ENCODE measurements at places on chromosomes 1 and 21.
A peak's percentile ranks its signal among the peaks of the same experiment; 100 is the strongest.

DNA sequence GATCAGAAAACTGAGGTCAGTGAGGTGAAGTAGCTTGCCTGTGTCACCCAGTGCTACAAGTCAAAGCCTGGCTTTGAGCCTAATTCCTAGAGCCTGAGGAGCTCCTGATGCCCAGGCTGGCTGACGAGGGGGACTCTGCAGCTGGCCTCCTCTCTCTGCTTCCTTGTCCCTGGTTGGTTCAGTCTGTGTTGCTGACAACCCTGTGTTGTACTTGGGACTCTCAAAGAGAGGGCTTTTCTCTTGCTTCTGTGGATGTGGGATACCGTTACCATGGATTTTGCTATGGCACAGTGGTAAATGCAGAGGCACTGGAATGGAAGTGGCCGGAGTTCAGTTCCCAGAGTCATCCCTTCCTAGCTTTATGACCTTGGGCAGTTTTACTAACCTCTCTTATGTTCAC lies 8.0 kb downstream of the VWA5B1 start:
- no peak for DNase-seq

DNA sequence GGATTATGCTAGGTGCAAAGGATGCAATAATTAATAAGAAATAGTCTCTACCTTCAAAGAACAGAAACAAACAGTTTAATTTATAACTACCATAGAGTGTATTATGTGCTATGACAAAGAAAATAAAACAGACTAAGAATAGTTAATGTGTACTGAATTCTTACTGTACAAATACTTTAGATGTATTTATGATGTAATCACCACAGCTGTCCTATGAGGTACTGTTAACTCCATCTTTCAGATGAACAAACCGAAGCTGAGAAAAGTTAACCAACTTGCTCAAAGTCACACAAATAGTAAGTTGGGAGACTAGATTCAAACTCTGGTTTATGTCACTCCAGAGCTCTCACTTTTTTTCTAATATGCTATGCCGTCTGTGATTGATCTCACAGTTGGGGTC lies 77.0 kb upstream of the FGGY start:
- no peak for DNase-seq

DNA sequence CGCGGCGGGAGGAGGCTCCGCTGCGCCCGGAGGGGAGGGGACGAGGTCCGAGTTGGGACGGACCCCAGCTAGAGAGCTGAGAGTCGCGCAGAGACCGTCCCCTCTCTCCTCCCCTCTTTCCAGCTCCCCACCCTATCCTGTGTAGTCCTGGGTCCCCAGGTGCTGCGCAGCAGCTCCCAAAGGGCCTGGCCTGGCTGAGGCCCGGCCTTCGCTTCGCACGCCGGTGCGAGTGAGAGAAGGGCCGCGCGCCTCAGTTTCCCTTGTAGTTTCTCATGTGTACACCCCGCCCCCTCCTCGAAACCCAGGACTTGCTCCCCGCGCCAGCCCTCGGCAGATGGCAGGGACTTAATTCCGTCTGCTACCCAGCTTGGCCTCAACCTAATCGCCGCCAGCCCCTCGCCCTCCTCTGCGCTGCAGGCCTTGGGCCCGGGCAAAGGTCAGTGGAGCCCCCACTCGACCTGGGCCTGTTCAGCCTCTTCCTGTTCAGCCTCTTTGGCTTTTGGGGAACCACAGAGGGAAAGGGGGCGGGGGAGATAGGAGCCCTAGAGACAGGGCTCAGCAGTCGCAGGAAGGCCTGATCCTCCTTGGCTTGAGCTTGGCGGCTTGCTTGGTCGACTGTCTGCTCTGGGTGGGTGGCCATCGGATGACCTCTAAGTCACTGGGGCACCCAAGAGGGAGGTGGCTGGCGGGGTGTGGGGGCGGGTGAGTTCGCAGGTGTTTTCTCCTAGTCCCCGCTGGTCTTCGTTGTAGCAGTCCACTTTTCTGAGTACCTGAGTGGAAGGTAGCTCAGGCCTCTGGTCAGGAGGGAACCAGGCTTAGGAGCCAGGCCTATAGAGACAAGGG lies 1.0 kb downstream of the ZNF687 start:
- DNase-seq, result peak; percentile 52

DNA sequence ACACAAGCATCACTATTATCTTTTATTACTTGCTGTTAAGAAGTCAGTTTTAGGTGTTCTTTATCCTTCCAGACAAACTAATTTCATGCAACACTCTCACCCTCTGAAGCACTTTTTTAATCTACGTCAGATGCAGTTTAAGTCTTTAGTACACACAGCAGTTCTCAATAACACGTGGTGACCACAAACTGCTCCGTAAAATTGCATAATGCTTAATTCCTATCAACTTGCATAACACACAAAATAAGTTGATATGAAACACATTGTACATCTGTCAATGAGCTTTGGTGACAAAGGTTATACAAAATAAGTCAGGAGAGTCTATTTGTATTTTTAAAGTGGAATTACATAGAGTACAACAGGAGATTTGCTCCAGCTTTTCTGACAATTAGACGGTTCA lies 140.9 kb upstream of the ETS2 start:
- no peak for DNase-seq

DNA sequence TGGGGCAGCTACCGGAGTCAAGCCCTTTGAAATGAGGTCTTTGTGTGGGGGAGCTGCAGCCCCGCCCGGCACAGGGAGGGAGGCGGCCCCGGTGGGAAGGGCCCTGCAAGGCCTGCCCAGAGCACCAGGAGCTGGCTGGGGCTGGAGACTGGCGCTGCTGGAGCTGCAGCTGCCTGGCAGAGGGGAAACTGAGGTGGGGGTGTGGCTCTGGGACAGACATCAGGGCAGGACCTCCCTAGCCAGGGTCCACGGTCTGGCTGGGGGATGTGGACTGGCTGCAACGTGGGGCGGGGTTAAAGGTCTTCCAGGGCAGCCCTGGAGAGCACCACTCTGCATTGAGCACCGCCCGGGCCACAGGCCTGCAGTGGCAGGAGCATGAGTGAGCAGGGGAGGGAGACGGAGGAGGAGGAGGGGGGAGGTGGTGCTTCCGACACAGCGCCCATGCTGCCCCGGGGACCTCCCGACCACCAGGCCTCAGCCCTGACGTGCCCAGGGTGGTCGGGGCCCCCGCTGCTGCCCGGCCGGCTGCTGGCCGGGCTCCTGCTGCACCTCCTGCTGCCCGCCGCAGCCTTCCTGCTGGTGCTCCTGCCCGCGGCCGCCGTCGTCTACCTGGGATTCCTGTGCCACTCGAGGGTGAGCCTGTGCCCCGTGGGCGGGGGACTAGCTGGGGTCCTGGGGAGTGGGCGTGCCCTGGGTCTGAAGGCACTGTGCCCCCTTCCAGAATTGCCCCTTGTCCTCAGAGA lies 4.8 kb upstream of the ANKRD65 start:
- no peak for DNase-seq

DNA sequence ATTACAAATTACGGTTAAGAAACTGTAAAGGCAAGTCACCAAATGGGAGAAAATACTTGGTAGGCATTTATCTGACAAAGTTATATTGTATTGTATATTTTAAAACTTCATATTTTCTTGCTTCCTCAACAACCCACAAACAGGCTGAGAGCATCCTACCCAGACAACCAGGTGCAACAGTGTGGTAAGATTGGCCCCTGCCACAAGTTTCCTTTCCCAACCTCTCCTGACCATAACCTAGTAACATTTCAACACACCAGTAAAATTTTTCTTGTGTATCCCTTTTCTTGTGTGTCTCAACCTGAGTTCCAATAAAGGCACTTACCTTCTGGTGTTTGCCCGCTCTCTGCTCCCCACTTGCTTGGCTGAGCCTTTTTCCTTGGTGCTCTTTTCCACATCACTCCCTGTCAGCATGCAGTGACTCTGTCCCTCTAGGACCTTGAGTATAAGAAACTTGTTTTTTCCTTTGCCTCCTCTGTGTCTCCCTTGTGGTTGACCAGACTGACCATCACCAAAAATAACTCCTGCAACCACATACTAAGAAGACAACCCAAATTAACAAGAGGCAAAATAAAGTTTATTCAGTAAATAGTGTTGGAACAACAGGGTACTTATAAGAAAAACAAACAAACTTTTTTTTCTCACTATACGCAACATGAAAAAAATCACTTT lies 40.9 kb downstream of the FCRL3 start:
- no peak for DNase-seq

DNA sequence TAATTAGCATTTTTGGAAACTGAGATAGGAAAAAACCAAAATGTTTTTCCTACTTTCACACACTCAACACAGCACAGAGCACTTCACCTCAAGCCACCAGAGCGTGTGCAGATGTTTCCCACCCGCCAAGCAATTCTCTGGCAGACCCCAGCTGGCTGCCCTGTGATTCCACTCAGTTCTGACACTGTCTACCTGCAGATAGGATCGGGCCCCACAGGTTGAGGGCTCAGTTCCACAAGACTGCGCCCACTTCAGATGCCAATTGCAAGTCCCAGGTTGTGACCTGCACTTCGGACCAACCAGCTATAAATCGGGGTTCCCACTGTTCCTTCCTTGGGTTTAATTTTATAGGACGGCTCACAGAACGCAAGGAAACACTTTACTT lies 9.9 kb downstream of the KIAA1614 start:
- DNase-seq, result no peak

GRCh38 chr1:201184307-201185122 lies 6.1 kb upstream of the IGFN1 start:
- no peak for DNase-seq

GRCh38 chr1:203695116-203695515 lies 68.5 kb downstream of the ATP2B4 start:
- DNase-seq, result no peak

- no peak for DNase-seq
Measured at GRCh38 chr1:30777904-30778153, 20.3 kb upstream of the LAPTM5 start.

GRCh38 chr1:223341121-223341520 lies 22.9 kb downstream of the SUSD4 start:
- no peak for DNase-seq

DNA sequence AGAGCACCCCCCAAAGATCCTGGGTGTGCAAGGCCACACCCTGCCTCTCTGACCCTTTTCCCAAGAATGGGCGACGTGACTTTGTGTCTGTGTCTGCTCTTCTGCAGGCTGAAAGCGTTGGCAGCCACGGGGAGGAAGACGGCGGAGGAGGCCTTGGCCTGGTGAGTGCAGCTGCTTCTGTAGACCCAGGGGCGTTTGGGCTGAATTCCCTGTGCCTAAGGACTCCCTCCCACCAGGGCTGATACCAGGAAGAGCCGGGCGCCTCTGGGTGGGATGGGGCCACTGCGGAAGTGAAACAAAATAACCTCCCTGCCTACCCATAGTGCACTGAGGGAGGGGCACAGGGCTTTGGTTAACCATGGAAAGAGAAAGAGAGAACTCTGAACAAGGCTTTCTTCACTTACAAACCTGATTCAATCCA lies 2.5 kb downstream of the UBASH3A start:
- peak; percentile 64 for DNase-seq

DNA sequence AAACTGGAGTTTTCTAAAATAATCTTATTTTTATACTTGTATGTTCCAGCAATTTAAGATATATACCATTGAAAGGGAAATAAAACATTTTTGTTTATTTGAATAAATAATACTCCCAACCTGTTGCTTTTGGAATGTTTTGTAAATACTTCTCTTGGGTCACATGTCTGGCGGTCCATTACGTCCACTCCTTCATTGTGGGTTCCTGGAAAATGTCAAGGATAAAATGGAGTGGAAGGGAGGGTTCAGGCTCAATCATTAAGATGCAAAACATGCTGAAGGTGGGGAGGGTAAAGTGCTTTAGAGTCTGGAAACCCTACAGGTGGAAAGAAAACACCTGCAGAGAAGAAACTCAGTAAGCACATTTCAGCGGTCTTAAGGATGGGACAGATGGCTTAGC lies 34.2 kb upstream of the FAM3B start:
- no peak for DNase-seq

DNA sequence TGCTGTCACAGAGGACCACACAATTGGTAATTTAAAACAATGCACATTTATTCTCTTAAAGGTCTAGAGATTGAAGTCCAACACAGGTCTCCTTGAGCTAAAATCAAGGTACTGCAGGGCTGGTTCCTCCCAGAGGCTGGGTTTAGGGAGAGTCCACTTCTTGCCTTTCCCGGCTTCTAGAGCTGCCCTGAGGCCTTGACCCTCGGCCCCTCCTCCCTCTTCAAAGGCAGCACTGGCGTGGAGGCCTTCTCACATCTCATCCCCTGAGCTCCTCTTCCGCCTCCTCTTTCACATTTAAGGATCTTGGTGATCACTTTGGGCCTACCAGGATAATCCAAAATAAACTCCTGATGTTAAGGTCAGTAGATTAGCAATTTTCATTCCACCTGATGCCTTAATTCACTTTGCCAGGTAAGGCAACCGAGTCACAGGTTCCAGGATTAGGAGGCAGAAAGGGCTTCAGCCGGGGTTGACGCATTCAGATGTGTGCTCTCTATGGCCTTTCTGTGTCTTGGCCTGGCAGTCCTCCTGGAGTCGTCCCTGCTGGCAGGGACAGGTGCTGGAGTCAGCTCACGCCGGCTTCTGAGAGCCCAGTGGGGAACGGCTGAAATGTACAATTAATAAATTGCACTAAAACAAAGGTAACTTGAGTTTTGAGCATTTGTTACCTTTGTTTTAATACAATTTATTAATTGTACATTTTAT lies 61.2 kb upstream of the ABCG1 start:
- DNase-seq, result no peak

DNA sequence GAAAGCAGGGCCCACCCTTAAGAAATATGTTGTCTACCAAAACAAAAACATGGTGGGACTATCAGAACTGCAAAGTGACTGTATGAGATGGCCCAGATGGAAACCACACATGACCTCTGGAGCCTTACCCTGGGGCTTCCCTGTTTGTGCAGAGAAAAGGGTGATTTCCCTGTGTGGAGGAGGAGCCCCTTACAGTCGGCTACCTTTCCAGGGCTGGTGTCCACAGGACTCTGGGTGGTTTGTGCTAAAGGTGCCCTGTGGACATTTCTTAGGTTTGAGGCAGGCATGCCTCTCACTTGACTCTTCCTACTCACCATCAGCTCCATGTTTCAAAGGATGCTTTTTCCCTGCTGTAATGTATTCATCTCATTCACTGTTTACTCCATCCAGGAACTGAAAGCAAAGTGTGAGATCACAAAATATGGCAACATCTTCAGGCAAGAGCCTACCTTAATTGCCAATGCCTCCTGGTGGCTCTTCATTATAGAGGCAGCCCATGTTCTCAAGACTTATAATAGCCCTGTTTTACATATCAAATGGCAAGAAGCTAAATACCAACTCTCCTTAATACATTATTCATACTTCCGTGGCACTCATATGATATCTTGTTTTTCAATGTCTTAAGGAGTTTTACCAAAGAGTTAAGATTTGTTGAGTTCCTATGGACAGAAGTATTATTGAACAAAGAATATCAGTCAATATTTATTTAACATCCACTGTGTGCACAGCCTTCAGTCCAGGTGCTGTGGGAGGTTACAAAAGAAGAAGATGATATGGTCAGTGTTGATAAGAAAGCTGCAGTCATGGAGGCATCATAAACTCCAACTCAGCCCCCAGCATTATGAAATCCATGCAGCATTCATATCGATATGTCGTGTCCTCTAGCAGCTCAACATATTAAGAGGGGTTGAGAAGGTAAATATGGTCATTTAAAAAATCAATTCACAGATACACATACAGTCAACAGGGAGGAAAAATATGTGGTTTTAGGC lies 15.5 kb upstream of the TFF3 start:
- DNase-seq, result no peak

GRCh38 chr1:231853588-231854207 lies 227.1 kb downstream of the DISC1 start:
- DNase-seq, result no peak

Measured in CD4-positive, alpha-beta T cell treated with Interleukin-1 beta for 1 hour (primary cell).